ENCODE measurements at places on chromosomes 3 and 15.

DNA sequence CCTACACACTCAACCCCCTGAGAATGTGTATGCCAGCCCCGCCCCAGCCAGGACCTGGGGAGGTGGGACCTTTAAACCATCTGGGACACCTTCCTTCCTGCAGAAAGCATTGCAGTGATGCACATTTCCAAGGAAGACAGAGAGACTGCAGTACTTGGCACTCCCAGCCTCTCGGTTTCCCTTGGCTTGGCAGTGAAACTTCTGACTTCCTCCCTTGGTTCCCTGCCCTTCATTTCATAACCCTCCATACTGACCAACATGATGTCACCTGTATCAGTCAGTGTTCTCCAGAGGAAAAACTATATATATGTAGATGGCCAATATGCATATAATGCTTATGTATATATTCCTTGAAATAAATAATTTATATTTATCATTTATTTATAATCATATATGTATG is 103.2 kb downstream of the SST start:
- DNase-seq, result no peak

DNA sequence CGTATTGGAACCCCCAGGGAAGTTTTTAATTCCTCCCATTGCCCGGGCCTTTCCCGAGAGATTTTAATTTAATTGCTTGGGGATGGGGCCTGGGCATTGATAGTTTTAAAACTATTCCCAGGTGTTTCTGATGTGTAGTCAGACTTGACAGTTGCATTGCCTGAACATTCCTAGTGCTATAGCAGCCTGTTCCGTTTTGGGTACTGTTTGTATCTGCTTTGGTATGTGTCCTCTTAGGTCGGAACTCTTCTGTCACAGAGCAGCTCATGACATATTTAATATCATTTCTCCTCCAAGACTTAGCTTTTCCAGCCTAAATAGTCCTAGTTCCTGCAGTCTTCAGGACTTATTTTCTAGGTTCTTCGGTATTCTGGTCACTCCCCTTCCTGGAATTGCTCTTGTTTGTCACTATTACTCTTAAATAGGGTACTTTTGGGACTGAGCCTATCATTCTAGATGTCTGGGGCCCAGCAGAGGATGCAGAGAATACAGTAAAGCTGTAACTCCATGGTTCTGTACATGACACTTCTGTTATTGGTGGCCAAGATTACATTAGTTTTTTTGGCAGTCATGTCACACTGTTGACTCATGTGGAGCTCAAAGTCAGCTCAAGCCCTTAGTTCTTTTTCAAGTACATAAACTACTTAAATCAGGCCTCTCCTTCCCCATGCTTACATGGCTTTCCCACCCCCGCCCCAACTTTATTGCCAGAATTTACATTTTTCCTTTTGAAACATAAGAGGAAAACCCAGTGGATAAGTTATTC is 81.5 kb downstream of the BBX start:
- no peak for DNase-seq

GRCh38 chr3:143973259-143974021 is 1.8 kb downstream of the DIPK2A start:
- DNase-seq, result no peak

DNA sequence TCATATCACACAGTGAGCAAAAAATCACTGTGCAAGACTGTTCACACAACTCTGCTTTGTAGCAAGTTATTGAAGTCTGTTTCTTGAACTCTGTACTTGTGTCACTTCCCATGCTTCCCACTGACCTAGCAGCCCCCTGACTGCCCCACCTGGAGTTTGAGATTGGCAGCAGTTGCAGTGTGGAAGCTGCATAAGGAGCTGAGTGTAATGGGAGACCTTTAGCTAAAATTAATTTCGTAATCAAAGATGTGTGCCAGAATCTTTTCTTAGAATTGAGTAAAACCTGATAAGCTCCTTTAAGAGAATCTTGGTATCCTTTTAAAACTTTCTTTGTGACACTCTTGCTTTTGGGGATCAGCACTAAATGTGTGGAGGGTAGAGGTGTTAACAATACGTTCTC is 42.8 kb downstream of the NKIRAS1 start:
- DNase-seq, result no peak

DNA sequence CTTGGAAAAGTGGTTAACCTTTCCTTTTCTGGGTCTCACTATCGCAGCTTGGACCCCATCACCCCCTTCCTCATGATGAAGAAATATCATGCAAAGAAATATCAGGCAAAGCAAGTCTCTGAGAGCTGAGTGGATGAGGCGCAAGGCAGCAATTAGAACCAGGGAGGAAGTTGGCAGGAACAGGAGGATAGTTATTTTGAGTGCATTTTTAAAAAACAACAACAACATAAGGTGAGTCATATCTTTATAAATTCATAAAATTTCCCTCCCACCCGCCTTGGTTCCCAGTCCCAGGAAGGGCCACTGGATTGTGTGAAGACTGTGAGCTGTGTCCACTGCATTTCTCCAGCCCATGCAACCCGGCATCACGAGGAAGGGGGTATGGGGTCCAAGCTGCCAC is 316.9 kb upstream of the TLE3 start:
- no peak for DNase-seq

DNA sequence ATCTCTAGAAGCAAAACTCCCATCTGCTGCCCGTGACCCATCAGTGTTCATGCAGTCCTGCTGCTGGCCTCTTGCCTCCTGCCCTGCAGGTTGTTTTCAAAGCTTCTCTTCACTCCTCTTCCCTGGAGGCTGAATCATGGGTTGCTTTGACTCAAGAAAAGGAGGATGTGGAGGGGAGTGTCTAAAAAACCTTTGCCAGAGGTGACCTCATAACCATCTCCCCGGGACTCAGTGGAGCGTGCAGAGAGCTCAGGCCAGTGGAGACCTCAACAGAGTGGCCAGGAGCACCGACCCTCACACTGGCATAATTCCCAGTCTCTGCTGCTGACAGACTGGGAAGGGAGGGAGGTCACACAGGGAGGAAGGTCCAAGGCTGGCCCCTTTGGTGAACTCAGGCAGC is 60.9 kb upstream of the ITGA11 start:
- DNase-seq, result no peak

DNA sequence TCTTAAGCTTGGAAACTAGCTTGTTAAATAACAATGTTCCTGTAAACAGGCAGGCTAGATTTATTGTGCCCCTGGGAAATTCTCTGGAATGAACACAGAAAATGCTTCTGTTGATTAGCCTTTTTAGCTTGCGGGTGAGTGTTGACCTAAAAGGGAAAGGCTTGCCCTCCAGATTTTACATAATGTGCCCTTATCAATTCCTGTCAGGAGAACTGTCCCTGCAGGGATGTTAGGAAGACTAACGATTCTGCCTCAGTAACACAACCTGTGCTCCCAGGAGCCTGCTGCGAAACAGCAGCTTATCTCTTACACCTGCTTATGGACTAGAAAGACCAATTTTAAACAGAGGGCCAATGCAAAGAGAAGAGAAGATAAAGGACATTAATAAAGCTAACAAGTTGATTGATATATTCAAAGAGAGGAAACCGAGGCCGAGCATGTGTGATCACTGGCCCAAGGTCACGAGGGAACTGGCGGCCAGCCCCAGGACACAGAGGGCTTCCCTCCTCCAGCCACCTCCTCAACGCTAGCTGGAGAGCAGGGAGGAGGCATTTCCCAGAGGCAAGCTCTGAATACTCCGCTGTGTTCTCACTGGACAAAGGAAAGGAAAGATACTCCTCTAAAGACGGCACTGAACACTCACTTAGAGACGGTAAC is 48.4 kb upstream of the TJP1 start:
- no peak for DNase-seq

- no peak for DNase-seq
Observed at GRCh38 chr3:23919628-23920027, 2.7 kb downstream of the RPL15 start.

- no peak for DNase-seq
Observed at GRCh38 chr3:141844108-141844507, 32.3 kb upstream of the ATP1B3 start.

- DNase-seq, result no peak
Observed at GRCh38 chr15:76062286-76062685, 2.5 kb downstream of the TMEM266 start.

DNA sequence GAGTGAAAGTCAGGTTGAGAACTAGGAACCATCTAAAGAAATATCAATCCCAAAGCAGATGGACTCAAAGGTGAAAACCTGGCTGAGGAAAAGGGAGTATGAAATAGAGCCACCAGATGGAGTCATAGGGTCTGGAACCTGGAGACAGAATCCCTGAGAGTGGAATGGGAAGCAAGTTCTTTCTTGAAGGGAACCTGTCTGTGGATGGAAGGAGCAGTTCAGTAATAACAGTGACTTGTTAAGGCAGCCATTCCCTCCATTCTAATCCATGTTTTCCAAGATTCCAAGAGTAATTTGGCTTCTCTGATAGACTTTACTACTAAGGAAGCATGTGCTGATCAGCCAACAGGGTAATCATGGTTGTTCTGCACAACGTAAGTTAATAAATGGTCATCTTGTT is 22.5 kb upstream of the AQP9 start:
- DNase-seq, result no peak

DNA sequence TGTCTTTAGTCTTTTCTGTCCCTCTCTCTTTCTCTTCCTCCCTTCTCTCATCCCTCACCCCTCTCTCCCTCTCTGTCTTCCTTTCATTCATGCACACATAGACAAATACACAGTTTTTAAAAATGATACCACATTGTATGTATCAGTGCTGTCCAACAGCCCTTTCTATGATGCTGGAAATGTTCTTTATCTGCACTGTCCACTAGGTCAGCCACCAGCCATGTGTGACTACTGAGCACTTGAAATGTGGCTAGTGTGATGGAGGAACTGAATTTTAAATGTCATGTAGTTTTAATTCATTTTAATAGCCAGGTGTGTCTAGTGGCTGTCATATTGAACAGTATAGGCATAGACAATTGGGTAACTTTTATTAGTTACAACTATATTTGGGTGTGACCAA is 34.9 kb downstream of the COL6A5 start:
- no peak for DNase-seq

- DNase-seq, result no peak
Observed at GRCh38 chr3:195761567-195762248, 40.9 kb downstream of the MUC20 start.

DNA sequence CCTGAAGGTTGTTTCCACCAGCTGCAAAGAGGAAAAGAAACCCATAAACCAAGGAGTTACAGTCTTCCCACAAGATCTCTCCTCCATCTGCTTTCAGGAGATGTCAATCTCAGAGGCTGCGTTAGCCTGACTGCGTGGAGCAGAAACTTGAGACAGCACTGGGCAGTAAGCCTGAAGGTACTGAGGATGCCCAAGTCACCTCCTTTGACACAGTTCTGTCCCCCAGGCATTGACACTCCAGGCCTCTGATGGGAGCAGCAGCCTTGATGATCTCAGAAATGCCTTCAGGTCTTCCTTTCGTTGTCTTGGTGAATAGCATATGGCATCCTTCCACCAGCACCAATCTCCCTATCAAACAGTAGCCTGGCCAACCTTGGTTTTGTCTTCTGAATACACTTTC is 89.3 kb downstream of the OXNAD1 start:
- no peak for DNase-seq

DNA sequence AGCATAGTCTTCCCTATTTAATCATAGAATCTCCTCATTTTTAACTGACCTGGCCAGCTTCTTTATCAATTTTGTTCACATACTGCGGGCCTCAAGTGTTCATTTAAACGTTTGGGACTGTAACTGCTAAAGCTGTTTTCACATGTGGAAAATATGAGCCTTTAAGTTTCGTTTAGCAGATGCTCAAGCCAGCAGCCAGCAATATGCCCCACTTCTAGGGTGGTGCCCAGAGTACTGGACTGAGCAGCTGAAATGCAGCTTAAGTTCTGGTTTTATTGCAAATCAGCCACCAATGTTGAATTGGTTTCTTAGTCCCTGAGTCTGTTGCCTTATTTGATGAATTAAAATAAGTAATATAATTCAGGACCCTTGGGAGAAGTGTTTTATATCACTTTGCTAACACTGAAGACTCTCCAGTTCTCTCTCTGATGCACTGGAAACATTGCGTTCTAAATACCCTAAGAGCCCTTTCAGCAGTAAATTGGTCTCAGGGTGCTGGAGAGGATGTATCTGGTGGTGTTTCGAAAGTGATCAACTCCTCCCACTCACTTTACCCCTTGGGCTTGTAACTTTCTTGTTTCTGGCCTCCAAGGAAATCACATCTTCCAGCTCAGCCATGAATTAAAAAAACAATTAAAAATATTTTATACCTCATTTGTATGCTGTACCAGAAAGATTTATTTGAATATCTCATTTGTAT is 61.7 kb downstream of the B3GALNT1 start:
- no peak for DNase-seq

DNA sequence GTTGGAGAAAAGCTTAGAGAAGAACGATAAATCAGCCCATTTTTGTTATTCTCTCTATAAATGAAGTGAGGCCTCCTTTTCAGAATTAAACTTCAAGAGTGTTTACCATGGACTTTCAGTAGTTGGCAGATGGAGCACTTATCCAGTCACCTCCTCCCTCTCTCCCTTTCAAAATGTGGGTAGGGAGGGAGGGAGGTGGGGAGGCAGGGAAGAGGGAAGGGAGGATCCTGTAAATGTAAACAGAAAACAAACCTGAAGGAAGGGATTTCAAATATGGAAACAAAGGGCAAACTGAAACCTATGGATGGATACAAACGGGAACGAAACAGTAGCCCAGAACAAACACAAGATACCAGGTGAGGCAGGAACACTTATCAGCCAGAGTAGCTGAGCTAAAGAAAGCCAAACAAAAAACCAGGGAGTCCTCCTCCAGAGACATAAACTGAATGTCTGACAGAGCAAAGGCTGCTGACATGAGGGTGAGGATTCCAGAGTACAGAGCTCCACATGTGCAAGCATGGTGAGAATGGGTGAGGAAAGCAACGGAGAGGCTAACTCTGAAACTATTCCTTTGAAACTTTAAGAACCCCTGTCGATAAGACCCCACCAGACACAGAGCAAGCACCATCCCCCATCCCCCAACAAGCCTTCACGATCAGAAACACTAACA is 41.0 kb upstream of the GP5 start:
- no peak for DNase-seq

All from activated T-cell treated with anti-CD3 and anti-CD28 coated beads for 1 hour (primary cell).